ENCODE measurements at places on chromosomes 5 and 9.

- no peak for DNase-seq
These were observed 148.1 kb downstream of the KDM4C start for GRCh38 chr9:6905850-6906375.

GRCh38 chr5:170277867-170278281 lies 19.7 kb downstream of the LCP2 start:
- no peak for DNase-seq

DNA sequence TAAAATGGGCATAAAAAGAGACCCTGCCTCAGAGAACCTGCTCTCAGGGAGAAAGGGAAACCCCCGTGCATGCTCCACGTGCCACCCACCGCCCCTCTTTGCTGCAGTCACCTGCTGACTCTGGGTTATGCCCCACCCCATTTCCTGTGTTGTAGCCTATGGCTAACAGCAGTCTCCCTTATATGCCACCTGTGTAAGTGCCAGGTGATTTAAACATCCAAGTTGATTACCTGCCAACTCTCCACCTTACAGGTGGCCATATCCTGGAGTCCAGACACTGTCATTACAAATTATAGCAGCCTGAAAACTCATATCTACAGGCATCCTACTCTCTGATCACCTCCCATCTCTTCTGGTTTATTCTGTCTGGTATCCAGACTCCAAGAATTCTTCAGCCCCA lies 242.6 kb downstream of the HSPA4 start:
- no peak for DNase-seq

GRCh38 chr5:91787718-91788117 lies 404.6 kb upstream of the ARRDC3 start:
- DNase-seq: no peak

DNA sequence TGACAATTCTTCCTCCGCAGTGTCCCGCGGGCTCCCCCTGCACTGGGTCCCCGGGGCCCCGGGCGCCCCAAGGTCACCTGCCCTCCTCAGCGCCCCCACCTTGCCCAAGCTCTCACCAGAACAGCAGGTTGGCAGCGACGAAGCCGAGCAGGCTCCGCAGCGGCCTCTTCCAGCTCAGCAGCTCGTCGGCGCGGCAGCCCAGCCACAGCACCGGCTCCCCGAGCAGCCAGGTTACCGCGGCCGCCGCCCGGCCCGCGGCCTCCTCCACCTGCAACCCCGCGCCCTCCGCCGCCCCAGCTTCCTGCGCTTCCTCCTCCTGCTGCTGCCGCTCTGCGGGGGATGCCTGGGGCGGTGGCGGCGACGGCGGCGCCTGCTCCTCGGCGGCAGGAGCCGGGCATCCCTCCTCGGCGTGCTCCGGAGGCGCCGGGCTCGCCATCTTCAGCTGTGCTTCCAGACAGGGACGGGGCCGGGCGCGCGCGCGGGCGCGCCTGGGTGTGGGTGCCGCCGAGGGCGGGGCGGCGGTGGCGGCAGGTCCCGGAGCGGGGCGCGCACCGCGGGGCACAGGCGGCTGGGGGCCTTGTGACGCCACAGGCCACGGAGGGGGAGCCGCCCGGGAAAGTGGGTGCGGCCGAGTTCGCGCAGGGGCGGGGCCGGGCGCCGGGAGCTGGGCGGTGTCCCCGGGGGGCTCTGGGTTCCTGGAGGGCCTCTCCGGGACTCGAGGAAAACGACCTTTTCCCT lies at the start of gene RETREG1:
Gene RETREG1, minus strand, starts transcription at position 462 of the 738 bp plus-strand sequence. Its CDS starts 26 bp downstream, at position 436.
- no peak for DNase-seq

DNA sequence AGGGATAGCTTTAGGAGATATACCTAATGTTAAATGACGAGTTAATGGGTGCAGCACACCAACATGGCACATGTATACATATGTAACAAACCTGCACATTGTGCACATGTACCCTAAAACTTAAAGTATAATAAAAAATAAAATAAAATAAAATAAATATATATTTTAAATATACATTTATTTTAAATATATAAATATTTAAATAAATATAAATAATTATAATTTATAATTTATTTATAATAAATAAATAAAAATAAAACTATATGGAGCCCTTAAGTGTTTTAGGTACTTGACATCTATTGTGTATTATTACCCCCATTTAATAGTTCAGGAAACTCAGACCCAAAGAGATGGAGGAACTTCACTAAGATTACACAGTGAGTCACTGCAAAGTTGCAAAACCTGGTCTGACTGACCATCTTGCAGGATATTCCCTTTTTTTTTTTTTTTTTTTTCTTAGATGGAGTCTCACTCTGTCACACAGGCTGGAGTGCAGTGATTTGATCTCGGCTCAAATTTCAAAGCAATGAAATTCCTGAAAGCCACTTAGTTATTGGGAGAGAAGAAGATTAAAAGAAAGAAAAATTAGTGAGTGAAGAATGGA lies 5.8 kb upstream of the C5orf52 start:
- no peak for DNase-seq

DNA sequence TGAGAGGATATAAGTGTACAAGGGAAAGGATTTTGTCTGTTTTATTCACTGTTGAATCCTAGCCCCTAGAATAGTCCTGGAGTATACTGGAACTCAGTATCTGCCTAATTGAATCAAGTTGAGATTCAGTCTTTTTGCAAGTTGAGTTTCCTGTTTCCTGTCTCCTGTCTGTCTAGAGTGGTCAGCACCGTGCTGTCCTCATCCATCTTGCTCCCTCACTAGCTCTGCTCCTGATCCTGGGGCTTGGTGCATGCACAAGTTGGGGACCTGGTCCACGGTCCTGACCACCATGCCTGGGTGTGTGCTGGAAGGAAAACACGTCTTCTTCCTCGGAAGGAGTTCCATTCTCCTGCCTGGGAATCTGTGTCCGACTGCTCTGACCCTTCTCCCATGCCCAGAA lies 3.2 kb downstream of the IL5 start:
- DNase-seq: no peak

GRCh38 chr5:144697847-144698262 lies 527.2 kb downstream of the KCTD16 start:
- DNase-seq: peak; percentile 19

GRCh38 chr5:173201636-173202265 lies 33.3 kb downstream of the NKX2-5 start:
- DNase-seq: no peak

GRCh38 chr5:73892806-73893205 lies 266.8 kb downstream of the ARHGEF28 start:
- DNase-seq: no peak

DNA sequence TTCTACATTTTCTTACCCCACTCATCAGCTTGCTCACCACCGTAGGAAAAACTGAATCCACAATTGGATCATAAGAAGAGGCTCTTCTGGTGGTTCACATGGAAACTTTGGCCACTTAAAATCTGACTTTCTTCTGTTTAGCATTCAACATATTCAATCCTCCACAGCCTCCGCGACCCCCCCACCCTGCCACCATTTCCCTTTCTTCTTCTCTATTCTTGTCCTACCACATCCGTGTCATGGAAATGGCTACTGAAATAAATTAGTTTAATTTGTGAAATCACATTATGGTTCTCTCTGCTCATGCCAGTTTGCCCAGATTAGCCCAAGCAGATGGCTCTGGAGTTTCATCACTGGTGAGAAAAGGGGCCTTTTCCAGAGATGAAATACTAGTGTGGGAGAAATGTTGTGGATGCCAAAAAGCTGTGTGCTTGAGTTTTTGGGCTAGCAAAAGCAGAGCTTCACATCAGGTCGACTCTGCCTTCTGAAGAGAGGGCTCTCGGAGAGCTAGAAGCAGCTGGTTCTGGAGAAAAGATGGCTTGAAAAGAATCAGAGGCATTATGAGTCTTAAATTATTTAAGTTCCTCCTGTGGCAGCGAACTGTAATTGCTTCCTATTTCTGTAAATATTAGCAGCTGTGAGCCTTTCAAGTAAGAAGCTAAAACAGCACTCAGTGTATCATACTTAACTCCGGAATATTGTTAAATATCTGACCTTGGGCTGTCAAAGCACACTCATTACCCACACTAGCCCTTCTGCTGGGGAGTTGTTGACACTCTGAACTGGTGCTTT lies 107.1 kb downstream of the MAT2B start:
- no peak for DNase-seq

DNA sequence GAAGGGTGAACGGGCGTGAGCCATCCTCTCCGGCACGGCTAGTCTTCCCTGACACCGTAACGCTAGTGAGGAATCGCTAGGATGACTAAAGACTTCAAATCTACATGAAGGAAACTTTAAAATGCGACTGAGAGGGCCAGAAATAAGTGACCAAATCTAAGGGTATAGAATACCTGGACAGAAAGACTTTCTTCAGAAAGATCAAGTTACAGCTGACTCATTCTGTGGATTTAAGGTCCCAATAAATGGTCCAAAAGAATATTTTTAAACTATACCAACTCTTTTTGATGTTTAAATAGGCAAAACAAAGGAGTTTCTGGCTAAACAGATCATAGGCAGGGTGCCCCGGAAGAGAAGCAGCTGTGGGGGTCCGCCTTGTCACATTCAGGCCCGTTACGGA lies 38.9 kb upstream of the CEP72 start:
- DNase-seq: no peak

Data from spinal cord (tissue), 10 donors.